ENCODE measurements at places on chromosomes 1 and 21. TPM values are rescaled to one million over a fixed set of nuclear protein-coding genes. Genes with fewer than 3 reads are reported as not detected.
A peak's percentile ranks its signal among the peaks of the same experiment; 100 is the strongest.

DNA sequence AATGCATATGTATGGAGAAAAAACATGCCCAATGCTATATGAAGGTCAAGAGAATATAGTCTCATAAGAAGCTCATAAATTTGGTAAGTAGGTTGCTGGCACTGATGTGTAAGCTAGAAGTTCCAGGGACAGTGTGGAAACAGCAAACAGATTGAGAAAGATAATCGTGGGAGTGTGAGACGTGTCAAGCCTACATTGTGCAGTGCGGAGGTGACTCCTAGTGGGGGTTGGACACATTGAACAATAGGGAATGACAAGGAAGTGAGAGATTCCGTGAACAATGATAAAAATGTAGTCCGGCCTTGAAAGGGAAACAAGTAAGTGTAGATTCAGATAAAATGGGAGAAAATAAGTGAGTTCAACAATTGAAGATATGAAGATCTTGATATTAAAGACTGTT, 788.4 kb upstream of the PRMT6 start:
- no peak overlapping the region for H3K4me3 ChIP-seq
- DNase-seq = no peak
- H3K27ac ChIP-seq = no peak overlapping the region

DNA sequence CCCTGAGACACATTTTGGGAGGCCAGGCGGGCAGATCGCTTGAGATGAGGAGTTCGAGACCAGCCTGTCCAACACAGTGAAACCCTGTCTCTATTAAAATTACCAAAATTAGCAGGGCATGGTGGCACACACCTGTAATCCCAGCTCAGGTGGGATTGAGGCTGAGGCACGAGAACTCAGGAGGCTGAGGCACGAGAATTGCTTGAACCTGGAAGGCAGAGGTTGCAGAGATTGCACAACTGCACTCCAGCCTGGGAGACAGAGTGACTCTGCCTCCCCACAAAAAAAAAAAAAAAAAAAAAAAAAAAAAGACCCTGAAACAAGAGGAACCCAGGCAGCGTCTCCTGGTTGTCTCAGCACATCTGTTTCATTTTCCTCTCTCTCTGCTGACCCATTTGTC, 24.2 kb downstream of the PGM1 start:
- no peak overlapping the region for H3K4me3 ChIP-seq
- H3K27ac ChIP-seq = no peak overlapping the region
- no peaks in the 10 kb centered on the region for H3K36me3 ChIP-seq
- no peak for DNase-seq
- no peaks in the 10 kb centered on the region for H3K27me3 ChIP-seq

GRCh38 chr1:38436749-38437148, 390.2 kb upstream of the POU3F1 start:
- no peaks in the 10 kb centered on the region for H3K4me1 ChIP-seq
- H3K4me3 ChIP-seq = no peak overlapping the region
- no peak overlapping the region for H3K27ac ChIP-seq
- no peaks in the 10 kb centered on the region for H3K27me3 ChIP-seq
- H3K36me3 ChIP-seq = no peaks in the 10 kb centered on the region

DNA sequence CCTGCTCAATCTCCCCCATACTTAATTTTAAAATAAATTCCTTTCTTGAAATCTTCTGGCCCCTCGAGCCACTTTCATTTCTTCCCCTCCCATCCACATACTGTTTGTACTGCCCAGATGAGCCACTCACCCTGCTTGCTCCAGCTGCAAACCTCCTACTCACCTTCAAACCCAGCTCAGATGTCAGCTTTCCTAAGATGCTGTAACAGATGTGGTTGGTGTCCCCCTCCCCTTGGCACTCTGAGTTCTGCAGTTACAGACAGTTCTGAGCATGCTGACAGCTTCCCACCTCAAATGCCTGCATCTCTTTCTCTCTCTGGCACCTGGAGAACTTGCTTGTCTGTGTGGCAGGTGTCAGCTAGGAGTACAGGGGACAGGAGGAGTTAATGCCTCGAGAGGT, 106.7 kb downstream of the PTPRU start:
- no peak overlapping the region for H3K27ac ChIP-seq
- no peak for DNase-seq
- H3K36me3 ChIP-seq = no peaks in the 10 kb centered on the region
- no peak overlapping the region for H3K4me3 ChIP-seq
- no peaks in the 10 kb centered on the region for H3K4me1 ChIP-seq

DNA sequence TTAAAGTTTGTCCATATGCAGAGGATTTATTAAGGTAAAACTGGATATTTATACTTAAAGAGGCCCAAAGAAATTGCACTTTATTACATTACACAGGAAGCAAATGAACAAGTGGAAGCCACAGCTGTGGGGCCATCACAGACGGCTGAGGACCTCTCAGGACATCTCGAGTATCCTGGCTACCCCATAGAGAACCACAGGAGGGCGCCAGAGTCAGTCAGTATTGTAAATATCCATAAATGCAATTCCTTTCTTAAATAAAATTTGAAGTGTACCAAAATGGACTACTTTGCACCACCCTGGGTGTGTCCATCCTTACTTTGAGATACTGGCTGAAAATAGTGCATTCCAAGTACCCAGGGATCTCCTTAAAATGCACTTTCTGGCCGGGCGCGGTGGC, 257.2 kb downstream of the MRPL39 start:
- no peak for DNase-seq
- H3K36me3 ChIP-seq = no peaks in the 10 kb centered on the region
- no peak overlapping the region for H3K27ac ChIP-seq
- no peak overlapping the region for H3K4me3 ChIP-seq
- H3K4me1 ChIP-seq = no peaks in the 10 kb centered on the region

- no peak overlapping the region for H3K4me3 ChIP-seq
- DNase-seq = no peak
- H3K4me1 ChIP-seq = no peaks in the 10 kb centered on the region
These were observed 46.2 kb downstream of the SH3GLB1 start for GRCh38 chr1:86750530-86750929.

DNA sequence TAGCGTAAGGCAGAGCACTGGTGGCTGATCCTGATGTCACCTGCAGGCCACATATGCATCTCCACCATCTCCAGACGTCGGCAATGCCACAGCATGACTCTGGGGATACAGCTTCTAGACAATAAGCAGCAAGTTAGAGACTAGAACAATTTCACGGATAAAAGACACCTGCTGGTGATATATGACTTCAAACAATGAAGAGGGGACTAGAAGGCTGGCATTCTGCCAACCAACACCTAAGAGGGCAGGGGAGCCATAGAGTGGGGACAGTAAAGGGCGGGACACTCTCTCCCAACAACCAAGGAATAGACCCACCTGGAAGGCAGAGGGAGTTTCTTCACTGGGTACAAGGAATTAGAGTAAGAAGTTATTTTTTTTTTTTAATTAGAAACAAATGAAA, 126.7 kb downstream of the SIM2 start:
- H3K36me3 ChIP-seq = no peaks in the 10 kb centered on the region
- no peak overlapping the region for H3K4me3 ChIP-seq
- H3K27ac ChIP-seq = no peak overlapping the region
- H3K27me3 ChIP-seq = no peaks in the 10 kb centered on the region

DNA sequence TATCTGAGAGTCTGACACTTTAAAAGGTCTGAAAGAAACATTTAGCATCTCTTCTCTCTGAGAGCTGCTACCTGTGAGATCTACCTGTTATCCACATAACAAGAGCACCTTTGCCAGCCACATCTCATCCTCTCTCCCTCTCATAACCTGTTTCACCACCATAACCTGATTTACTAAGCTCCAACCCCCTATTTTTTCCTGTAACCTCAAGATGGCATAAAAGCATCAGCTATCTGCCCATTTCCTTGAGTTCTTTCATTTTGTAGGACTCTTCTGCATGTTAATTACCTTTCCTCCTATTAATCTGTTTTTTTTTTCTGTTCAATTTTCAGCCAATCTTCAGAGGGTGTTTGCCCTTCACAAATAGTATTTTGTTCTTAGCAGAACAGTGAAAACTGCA, 136.5 kb upstream of the KCNK1 start:
- no peaks in the 10 kb centered on the region for H3K27me3 ChIP-seq
- H3K27ac ChIP-seq = no peak overlapping the region
- H3K4me3 ChIP-seq = no peak overlapping the region
- DNase-seq = no peak

DNA sequence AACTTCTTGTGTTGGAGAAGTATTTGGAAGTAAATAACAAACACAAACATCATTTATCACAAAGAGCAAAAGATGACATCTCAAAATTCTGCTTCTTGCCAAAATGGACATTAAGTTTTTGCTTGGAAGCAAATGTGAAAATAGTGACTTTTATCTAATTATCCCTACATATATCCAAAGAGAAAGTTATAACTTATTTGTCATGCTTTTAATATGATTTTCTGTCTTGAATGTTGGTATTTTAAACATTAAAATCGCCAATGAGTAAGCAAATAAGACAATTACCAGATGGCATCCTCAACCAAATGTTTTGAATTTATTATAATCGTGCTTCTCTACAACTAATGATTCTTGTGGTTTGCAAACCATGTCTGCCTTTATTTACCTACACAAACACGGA, 594.3 kb downstream of the KIF26B start:
- no peaks in the 10 kb centered on the region for H3K27me3 ChIP-seq
- H3K4me1 ChIP-seq = no peaks in the 10 kb centered on the region
- no peak overlapping the region for H3K4me3 ChIP-seq
- DNase-seq = no peak
- no peaks in the 10 kb centered on the region for H3K36me3 ChIP-seq

- H3K4me1 ChIP-seq = peaks cover 46% of the 10 kb centered on the region
- H3K27me3 ChIP-seq = no peaks in the 10 kb centered on the region
- peak overlapping the region; percentile 67 for H3K27ac ChIP-seq
- DNase-seq = peak; percentile 94
- H3K36me3 ChIP-seq = no peaks in the 10 kb centered on the region
These were observed 5.3 kb downstream of the PSRC1 start for GRCh38 chr1:109277434-109278204.

DNA sequence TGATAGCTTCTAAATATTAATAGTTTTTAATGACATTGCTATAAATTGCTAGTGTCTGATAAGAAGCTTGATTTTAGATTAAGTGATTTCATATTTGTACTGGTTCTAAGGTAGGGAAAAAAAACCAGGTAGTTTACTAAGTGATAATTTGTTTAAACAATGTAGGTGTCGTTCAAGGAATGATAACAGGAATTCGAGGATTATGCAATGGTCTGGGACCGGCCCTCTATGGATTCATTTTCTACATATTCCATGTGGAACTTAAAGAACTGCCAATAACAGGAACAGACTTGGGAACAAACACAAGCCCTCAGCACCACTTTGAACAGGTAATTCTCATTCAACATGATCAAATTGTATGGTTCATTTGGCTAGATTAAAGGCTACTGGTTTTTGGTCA, 52.4 kb downstream of the SASS6 start:
- H3K27ac ChIP-seq = no peak overlapping the region
- no peak for DNase-seq
- H3K27me3 ChIP-seq = no peaks in the 10 kb centered on the region
- peaks cover 21% of the 10 kb centered on the region for H3K36me3 ChIP-seq
- H3K4me1 ChIP-seq = no peaks in the 10 kb centered on the region
- H3K4me3 ChIP-seq = no peak overlapping the region

- H3K27me3 ChIP-seq = no peaks in the 10 kb centered on the region
- peak overlapping the region; percentile 19 for H3K27ac ChIP-seq
- no peaks in the 10 kb centered on the region for H3K36me3 ChIP-seq
- DNase-seq = no peak
These were observed 145.5 kb upstream of the FGGY start for GRCh38 chr1:59151387-59151761.

Gene TIE1
- 65.1 TPM for total RNA-seq

Gene TCEANC2
- total RNA-seq = 4.3 TPM

Gene CLDN8
- total RNA-seq = 46.4 TPM

Gene LORICRIN
- not detected for total RNA-seq

Gene CD1E
- not detected for total RNA-seq

Gene NUDT17
- total RNA-seq = 4.6 TPM

Gene CHI3L1
- total RNA-seq = 42.9 TPM

Data from thyroid gland (tissue), 4 donors.